ENCODE measurements at places on chromosomes 3 and 15.

GRCh38 chr15:84813435-84813834 lies 3.7 kb upstream of the ALPK3 start:
- DNase-seq = no peak

- no peak for DNase-seq
Measured at GRCh38 chr15:62085740-62086139, 19.0 kb downstream of the C2CD4A start.

DNA sequence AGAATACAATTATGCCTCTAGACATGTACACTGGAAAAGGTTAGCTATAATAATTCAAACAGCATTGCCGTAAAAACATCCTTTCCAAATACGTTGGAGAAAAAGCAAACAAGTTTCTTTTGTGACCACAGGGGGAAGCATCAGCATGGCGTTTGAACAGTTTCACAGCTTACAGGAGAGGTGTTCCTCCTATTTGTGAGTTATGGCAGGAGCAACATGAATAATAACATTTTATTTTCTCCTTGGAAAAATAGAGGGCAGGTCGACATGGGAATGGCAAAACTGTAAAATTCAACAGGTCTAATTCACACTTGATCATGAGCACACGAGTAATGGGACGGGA lies 39.7 kb upstream of the GADL1 start:
- DNase-seq = no peak

DNA sequence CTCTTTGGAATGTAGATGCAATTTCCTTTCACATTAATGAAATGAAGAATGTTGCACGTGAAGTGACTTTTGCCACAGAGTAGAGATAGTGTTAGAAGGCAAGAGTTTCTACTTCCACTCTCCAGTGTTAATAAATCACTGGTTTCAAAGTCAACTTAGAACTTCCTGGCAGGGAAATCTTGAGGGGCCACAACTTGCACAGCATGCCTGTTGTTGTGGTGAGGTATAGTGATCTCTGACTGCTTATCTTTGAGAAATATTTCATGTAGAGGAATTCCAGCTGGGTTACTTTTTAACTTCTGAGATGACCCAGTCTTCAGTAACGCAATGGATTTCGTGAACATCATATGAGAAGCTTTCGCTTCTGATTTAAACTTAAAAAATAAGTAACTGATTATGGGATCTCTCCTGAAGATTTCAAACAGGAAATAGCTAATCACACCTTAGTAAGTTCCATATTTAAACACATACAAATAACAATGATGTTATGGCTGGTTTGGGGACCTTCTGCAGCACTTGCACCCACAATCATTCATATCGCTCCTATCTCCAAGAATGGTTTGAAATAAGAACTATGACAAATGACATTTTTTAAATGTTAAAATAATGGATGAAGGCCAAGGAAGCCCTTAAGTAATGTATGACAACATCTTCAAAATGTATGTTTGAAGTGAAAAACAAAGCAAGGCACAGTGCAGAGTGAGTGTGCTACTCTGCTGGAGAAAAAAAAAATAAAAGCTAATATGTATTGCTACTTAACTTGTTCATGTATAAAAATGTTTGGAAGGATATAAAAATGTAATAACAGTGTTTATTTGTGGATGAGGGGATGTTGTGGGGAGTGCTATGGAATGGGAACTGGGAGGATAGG lies 726.5 kb upstream of the NECTIN3 start:
- no peak for DNase-seq

DNA sequence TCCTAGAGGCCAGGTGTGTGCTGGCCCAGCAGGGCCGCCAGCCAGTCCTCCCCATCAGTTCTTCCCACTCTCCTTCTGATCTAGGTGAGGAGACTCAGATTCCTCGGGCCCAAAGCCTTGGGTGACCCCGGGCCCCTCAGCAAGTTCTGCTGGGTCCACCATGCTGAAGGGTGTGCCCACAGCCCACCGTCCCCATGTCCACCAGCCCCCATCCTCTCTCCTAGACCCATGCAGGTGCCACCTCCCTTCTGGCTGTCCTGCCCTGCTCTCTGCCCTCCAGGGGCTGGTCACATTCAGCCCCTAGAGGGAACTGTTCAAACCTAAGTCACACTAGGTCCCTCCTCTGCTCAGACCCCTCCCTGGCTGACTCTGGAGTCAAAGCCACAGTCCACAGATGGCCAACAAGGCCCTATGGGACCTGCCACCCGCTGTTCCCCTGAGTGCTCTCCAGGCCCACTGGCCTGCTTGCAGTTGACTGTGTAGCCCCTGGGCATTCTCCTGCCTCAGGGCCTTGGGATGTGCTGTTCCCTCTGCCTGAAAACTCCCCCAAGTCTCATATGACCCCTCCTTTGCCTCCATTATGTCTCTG lies 878 bp upstream of the TLR9 start:
- DNase-seq = no peak

- no peak for DNase-seq
Measured at GRCh38 chr3:149490260-149490971, 15.9 kb downstream of the TM4SF4 start.
